NCI-H524 (cell line): ENCODE measurements at places on chromosomes 3 and 15.

- no peak for DNase-seq
Observed at GRCh38 chr3:72426618-72427397, 421.4 kb downstream of the SHQ1 start.

- no peak for DNase-seq
Observed at GRCh38 chr3:150691414-150692040, 12.2 kb downstream of the ERICH6 start.

GRCh38 chr3:8899876-8900460, 63.3 kb downstream of the RAD18 start:
- no peak for DNase-seq

GRCh38 chr15:70327856-70328678, 230.3 kb upstream of the TLE3 start:
- no peak for DNase-seq

DNA sequence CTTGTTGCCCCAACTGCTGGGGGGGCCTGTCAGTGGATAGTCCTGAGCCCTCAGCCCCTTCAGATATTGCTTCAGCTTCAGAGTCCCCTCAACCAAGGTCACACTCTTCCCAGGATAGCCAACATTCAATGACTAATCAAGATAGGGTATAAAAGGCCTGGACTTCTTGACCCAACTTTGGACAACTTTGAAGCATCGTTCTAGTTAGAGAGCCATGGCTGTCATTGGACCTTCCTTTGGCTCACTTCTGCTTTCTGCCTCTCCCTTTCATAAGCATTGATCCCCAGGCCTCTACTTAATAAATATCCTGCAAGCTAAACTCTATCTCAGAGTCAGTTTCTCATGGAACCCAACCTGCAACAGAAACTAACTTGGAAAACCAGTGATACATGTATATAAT, 31.3 kb upstream of the DCLK3 start:
- DNase-seq, result no peak

DNA sequence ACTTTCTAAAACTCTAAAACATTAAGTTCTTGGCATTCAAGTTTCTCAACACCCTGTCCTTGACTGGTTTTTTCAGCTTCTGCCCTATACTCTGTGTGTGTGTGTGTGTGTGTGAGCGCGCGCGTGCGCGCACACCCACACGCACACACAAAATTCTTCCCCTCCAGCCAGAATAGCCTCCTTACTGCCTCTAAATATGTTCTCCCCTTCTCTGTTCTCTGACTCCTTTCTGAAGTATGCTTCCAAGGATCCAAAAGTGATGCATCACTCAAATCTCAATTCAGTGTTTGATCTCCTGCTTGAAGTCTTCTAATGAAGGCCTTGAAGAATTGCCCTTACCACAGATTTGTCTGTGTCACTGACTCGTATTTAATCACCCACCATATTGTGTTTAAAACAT, 129.8 kb downstream of the SLC25A26 start:
- DNase-seq, result no peak

- peak; percentile 77 for DNase-seq
Observed at GRCh38 chr3:139564294-139564861, 24.8 kb upstream of the RBP1 start.

DNA sequence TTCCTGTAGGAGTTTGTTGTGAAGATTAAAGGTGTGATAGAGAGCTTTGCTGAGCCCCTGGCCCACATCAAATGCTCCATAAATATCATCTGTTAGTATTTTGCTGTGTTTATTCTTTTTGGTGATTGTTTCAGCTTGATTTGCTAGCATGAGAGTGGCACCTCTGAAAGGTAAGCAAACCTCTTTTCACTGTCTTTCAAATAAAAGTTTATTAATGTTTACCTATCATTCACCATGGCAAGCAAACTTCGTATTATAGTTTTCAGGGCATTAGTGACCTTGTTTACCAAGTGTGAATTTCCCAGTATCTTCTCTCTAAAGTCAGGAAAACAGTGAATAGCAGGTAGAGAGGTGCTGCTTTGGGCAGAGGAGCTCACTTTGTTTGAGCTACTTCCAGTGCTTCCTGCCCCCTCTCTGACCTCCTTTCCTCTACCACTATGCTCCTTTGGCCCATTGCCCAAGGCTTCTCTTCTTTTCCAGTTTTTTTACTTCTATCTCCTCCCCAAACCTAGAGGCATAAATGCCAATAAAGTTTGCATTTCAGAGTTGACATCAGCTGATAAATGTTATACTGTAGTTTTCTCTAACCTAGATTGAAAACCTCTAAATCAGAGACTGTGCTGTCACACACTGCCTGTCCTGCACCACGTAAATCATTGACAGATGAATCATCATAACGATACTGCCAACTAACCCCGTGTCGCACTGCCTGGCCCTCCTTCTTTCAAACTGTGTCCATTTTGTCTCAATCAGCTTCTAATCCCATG, 569.0 kb downstream of the TUSC7 start:
- peak; percentile 28 for DNase-seq

DNA sequence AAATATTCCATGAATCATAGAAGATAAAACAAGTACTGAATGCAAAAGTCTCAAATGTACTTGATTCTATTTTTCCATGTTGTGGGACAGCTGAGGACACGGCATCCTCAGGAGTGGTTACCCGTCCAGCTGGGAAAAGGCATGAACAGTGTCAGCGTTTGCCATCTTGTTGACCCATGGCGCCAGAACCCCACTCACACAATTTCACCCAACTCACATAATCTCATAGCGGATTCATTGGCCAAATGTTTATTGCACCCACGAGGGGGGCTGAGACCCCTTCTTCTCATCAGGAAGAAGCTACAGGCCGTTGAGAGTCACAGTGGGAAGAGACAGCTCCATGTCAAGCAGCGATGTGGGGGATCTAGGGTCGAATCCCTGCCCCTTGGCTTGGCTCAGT, 72.9 kb downstream of the OCA2 start:
- no peak for DNase-seq

DNA sequence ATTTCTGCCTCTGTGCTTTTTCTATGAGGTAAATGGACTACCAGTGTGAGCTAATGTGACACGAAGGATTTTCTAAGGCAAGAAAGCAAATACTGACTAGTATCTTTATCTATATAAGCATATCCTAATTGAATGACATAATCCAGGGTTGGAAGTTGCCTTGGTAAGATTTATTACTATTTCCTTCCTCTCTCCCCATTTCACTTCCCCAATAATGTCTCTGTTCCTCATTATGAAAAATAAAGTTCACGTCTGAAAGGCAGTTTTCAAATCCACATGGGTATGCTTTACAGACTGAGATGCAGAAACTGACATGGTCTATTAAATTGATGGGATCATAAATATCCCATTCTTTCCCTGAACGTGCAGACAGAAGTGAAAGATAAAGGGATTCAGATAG, 86.0 kb downstream of the DTWD1 start:
- DNase-seq, result no peak

DNA sequence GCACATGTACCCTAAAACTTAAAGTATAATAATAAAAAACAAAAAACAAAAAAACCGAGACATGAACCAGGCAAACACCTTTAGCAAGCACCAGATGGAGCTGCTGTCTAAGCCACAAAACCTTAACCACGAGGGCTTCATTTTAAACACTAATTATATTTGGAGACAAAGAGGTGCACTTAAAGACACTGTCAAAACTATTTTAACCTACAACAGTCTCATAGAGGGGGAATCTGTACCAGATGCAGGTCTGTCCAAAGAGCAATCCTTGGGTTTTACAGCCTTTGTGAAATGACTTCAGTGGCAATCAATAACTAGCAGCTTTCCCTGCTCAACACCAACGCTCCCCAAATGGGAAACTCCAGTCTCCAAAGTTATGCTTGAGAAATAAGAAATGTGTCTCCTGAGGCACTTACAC, 115.7 kb upstream of the TSPAN3 start:
- peak; percentile 43 for DNase-seq

DNA sequence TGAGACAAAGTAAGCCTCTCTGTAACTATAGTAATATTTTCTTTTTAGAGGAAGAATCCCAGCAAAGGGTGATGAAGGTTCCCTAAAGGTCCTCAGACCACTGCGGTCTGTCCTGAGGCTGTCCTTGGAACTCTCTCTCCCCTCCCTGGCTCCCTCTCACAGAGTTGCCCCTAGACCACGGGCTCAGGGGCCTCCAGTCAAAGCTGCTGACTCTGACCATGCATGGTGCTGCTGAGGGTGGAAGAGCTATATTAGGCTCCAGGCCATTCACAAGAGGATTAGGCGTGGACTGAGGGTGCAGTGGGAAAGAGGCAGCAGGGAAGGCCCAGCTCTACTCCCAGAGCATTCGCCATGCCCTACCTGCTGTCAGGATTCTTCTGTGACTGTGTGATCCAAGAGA, 14.6 kb downstream of the CAPN3 start:
- DNase-seq, result no peak

DNA sequence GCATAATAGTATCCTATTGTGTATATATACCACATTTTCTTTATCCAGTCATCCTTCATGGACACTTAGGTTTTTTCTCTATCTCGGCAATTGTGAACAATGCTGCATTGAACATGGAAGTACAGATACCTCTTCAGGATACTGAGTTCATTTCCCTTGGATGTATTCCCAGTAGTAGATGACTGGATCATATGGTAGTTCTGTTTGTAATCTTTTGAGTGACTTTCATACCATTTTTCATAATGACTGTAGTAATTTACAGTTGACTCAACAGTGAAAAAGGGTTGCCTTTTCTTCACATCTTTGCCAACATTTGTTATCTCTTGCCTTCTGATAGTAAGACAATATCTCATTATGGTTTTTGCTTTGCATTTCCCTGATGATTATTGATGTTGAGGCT, 21.8 kb downstream of the MYH15 start:
- DNase-seq, result no peak

DNA sequence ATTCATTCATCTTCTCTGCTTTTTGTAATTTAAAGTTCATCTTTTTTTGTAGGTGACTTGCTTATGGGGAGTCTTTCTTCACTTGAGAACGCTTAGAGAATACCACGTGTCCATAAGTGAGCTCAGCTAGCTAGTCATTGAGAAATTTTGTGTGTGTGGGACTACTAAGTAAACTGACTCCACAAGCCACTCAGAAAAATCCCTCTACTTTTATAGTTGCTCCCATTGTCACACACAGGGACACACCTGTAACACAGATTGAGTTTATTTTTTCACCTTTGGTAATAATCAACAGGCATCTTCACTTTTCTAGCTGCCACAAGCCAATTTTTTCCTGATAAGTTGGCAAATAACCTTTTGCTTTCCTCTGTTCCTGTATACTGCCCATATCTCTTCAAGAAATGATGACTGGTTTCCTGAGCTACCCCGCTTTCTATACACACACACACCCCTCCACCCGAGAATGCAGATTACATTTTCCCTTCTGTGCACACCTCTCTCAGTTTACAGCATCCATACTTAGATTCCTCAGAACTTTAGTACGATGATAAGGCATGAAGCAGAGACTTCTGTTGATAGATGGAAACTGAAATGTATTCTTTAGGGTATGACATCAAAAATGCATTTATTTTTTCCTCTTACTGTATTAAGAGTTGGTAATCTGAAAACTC, 4.6 kb downstream of the TSC22D2 start:
- peak; percentile 60 for DNase-seq

GRCh38 chr3:114454551-114455251, 160.9 kb downstream of the TIGIT start:
- DNase-seq, result peak; percentile 88

- peak; percentile 49 for DNase-seq
Observed at GRCh38 chr3:188006726-188007393, 147.1 kb upstream of the LPP start.

GRCh38 chr15:26720546-26720945, 52.3 kb downstream of the GABRB3 start:
- DNase-seq, result no peak

- no peak for DNase-seq
Observed at GRCh38 chr3:105354429-105354828, 12.3 kb upstream of the ALCAM start.
